ENCODE measurements at places on chromosomes 12 and 14.

DNA sequence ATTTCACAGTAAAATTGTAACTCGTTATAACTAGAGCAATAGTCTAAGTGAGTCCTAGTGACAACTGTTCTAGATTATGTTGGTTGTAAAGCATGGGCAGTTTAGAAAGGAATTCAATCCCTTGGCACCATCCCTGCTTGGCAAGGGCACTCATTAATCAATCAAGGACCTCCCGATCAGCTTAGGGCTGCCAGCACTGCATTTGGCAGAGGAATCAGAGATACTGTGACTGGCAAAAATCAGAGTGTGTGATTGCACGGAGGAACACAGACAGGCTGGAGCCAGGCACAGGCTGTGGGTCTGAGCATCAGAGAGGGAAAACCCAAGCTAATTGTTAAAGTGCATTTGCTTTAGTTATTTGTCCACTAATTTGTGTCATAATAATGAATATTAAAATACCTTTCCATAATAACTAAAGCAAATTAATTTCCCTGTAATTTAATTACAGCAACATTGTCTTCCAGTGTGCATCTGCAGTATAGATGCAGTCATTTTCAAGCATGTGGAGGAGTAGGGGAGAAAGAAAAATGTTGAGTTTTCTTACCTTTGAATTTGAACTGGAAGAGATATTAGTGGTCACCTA, 3.2 kb upstream of the EGLN3 start:
- no peak overlapping the region for H3K27ac ChIP-seq
- H3K4me3 ChIP-seq, result no peak overlapping the region
- H3K36me3 ChIP-seq, result no peaks in the 10 kb centered on the region
- peaks cover 48% of the 10 kb centered on the region for H3K27me3 ChIP-seq

DNA sequence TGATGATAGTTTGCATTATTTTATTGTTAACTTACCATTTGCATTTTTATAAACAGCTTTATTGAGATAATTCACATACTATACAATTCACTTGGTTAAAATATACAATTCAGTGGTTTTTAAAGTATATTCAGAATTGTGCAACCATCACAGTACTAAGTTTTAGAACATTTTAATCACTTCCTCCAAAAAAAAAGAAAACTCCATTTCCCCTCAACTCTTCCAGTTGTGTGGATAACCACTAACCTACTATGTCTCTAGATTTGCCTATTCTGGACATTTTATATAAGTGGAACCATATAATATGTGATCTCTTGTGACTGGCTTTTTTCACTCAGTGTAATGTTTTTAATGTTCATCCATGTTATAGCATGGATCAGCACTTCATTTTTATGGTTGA, 41.3 kb downstream of the WNK1 start:
- no peak overlapping the region for H3K27ac ChIP-seq
- DNase-seq, result no peak
- peaks cover 70% of the 10 kb centered on the region for H3K4me1 ChIP-seq
- H3K4me3 ChIP-seq, result no peak overlapping the region
- peaks cover 22% of the 10 kb centered on the region for H3K36me3 ChIP-seq
- H3K27me3 ChIP-seq, result no peaks in the 10 kb centered on the region

DNA sequence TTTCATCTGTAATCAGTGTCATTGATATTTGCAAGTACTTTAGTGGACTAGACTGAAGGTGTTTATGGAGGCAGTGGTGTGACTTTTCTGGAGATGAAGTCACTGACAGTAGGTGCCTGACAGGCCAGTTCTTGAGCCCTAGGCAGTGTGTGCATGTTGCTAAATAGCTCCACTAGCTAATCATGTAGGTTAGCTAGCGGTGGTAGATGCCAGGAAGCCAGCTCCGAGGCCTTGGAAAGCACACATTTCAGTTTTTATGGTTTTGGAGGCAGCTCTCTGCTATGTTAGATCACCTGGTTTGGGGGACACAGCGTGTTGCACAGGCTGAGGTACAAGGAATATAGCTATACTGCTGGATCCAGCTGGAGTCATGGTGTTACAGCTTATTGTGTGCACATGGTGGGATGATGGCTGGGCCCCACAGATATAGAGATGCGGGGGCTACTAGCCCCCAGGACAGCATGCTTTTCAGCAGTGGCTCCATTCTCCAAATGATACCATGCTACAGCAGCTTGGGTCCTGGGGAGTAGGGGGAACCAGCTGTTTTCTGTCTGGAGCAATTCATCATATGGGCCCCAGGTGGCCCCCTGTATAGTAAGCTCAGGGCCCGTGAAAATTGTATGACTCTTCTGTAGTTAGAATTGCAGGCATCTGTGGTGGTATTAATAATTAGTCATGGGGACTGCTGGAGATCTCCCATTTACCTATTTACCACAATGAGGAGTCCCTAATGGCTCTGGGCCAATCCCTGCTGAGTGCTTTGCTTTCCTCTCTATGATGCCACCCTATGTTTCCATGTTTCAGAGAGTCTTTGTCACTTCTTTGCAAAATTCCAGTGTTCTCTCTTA, 367.2 kb upstream of the LMO3 start:
- H3K27me3 ChIP-seq, result no peaks in the 10 kb centered on the region
- no peak for DNase-seq

- peaks cover 19% of the 10 kb centered on the region for H3K4me1 ChIP-seq
- no peaks in the 10 kb centered on the region for H3K36me3 ChIP-seq
- H3K27me3 ChIP-seq, result no peaks in the 10 kb centered on the region
- H3K4me3 ChIP-seq, result no peak overlapping the region
- DNase-seq, result no peak
- H3K27ac ChIP-seq, result peak overlapping the region; percentile 21
Measured at GRCh38 chr12:93135286-93136239, 206.5 kb upstream of the EEA1 start.

GRCh38 chr14:52876806-52877205, 74.0 kb downstream of the FERMT2 start:
- no peak overlapping the region for H3K27ac ChIP-seq
- H3K27me3 ChIP-seq, result no peaks in the 10 kb centered on the region
- H3K36me3 ChIP-seq, result no peaks in the 10 kb centered on the region
- no peaks in the 10 kb centered on the region for H3K4me1 ChIP-seq
- no peak for DNase-seq
- no peak overlapping the region for H3K4me3 ChIP-seq

All from activated CD4-positive, alpha-beta memory T cell treated with anti-CD3 and anti-CD28 coated beads, Interleukin-2, amount 10 ng/mL, durations not matched to agents 7 days and 5 days (primary cell).